NCI-H526 treated with DMSO at 0.1 percent for 48 hours (cell line): ENCODE measurements at places on chromosomes 1 and 21.

- no peak for DNase-seq
These were observed 17.2 kb downstream of the CNR2 start for GRCh38 chr1:23895993-23896392.

DNA sequence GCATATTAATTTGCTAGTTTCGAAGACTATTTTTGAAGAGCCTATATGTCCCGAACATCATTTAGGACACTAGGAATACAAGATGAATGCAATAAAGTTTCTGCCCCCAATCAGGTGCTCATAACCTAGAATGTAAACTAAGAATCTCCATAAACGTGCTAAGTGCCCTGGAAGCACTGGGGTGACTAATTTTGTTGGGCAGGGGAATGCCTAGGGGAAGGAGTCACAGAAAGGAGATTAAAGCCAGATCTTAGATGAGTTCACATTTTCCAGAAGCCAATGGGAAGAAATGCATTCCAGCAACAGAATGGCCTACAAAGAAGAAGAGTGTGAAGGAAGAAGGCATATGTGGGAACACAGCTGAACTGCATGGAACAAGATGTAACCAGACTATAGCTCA lies 19.5 kb downstream of the SCYL3 start:
- DNase-seq: no peak

GRCh38 chr1:3219005-3219790 lies 150.2 kb downstream of the PRDM16 start:
- DNase-seq: peak; percentile 12

DNA sequence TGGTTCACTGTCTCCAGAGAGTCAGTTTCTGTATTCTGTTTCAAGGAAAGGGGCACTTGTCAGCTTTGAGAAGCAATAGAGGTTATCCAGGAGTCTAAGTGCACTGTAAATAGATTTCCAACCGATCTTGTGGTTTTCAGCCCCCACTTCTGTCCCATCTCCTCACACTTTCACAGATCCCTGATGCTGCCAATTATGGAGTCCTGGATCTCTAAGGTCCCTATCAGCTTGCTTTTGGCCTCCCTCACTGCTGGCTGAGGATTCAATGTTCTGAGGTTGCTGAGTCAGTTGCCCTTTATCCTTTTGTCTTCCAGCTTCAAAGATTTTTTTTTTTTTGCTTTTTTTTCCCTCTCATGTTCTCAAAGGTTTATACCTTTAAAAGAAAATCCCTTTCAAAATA lies 98.4 kb downstream of the DIRAS3 start:
- no peak for DNase-seq

- no peak for DNase-seq
These were observed 15.0 kb downstream of the HTR1D start for GRCh38 chr1:23202263-23202749.

DNA sequence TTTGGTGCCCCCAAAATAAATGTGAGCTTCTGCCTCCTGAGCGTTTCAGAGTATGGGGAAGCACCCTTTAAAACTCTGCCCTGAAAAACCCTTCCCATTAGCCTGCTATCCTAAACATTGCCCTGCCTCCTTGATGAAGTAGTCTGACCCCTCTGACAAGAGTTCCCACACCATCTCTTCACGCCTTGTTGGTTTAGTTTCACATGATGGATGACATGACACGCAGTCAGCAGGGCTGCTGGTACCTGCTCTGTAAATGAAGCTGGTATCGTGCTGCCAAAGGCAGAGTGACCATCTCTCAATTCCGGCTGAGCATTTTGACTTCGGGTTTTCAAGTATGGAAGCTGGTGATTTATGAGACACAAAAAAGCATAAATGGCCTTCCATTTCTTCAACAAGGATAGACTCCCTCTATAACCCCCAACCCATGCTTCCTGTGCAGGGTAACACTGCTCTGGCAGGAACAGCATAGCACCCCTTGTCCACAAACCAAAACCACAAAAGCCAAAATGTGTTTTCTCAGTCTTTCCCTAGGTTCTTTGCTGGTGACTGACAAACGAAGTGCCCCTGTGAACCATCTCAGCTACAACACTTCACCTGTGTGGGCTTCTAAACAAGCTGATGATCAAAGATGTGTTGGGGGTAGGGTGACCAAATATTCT lies 444.6 kb downstream of the NUF2 start:
- DNase-seq: no peak

- DNase-seq: no peak
These were observed 536 bp downstream of the HSF2BP start for GRCh38 chr21:43658769-43659135.

- no peak for DNase-seq
These were observed 211.1 kb downstream of the ST6GALNAC3 start for GRCh38 chr1:76285578-76286135.

- DNase-seq: no peak
These were observed 48.5 kb upstream of the OSBPL9 start for GRCh38 chr1:51568231-51568935.

- DNase-seq: no peak
These were observed 27.3 kb upstream of the PDPN start for GRCh38 chr1:13556224-13556764.

- DNase-seq: no peak
These were observed 60.0 kb upstream of the ROR1 start for GRCh38 chr1:63713627-63714481.

- DNase-seq: no peak
These were observed 38.9 kb upstream of the MAP10 start for GRCh38 chr1:232766241-232766890.

DNA sequence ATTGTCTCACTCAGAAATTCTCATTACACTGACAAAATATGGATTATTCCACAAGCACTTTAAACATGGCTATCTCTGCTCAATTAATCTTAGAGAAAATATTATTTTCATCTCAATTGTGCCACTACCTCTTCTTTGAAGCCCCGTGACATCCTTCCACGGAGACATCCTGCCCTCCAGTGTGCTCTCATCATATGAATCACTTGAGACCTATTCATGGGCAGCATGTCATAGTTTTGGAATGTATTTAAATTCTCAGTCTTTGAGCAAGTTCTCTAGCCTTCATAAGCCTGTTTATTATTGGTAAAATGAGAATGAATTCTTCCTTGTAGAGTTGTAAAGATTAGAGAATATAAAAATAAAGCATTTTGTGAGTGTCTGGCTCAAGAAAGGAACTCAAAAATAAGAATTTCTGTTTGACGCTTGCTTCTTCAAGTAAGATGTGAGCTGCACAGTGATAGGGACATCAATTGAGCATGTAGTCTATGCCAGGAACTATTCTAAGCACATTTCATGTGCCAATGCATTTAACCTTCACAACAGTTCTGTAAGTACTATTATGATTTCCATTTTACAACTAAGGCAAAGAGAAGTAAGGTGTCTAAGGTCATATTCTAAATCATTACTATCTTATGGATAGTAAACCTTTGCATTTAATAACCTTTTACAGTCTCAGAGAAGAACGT lies 557.4 kb upstream of the ZRANB2 start:
- DNase-seq: no peak
